Tibial artery (tissue), 4 donors: ENCODE measurements at places on chromosomes 1 and 21.

GRCh38 chr1:8976338-8976737 is 30.7 kb downstream of the CA6 start:
- peak; percentile 9 for DNase-seq

DNA sequence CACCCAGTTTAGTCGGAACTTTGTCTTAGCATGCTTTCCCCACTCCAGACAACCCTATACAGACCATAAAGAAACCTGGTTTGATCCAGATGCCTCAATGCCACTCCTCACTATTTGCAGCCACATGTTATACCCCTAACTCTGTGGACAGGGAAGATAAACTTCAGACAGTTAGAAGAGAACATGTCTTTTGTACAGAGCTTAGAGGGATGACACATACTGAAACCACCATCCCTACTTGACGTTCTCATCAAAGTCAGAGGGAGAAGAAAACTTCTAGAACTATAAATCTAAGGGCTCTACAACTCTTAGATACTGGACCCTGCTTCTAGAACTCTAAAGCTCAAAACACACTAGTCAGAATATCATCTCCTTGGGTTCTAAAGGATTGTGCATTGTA is 3.7 kb downstream of the SYT6 start:
- no peak for DNase-seq

GRCh38 chr1:119375366-119375765 is 6.8 kb downstream of the HAO2 start:
- no peak for DNase-seq

DNA sequence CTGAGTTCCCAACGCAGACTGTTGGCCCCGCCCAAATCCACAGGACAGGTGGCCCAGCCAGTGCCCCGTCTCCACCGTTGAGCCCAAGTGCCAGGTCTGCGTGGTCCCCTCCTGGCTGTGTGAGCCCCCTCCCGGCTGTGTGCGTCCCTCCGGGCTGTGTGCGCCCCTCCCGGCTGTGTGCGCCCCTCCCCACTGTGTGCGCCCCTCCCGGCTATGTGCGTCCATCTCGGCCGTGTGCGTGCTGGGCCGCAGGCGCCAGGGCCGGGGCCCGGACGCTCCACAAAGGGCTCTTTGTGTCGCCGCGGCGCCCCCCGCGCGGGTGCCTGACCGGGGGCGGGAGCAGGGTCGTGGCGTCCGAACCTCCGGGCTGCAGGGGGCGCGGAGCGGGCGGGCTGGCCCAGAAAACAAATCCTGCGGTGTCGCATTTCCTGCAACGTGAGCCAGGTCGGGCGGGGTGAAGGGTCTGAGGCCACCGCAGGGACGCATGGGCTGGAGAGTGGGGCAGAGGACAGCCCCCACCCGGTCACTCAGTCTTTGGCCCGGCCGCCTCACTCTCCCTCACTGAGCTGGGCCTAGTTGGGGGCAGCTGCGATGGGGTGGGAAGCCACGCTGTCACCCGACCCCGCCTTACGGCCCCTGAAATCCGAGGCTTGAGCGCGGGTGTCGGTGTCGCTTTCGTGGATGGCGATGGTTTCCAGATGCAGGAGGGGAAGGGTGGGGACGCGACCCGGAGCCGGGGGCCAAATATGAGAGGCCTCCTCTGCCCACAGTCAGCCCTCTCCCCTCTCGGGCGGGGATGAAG is 18.8 kb downstream of the TNFRSF25 start:
- DNase-seq = no peak

GRCh38 chr21:37041706-37042271 is 31.1 kb downstream of the PIGP start:
- no peak for DNase-seq

DNA sequence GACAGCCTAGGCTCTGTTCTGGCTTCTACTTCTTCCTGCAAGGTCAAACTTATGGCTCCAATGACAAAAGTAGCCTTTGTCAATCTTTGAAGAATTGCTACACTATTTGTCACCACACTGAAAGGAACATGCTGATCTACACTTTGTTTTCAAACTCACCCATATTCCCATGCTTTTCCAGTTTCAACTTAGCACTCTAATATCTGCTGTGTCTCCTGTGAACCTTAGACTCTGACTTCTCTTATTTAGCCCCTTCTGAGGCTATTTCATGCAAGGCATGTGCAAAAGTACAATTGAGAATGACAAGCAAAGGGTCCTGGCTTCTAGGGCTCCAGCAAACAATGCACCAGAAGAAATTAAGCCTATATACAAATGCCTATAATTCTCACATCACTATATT is 374.9 kb downstream of the VAV3 start:
- no peak for DNase-seq

GRCh38 chr1:8797216-8797615 is 20.2 kb downstream of the RERE start:
- DNase-seq = no peak

GRCh38 chr1:168792592-168793125 is 63.7 kb upstream of the DPT start:
- DNase-seq = no peak

DNA sequence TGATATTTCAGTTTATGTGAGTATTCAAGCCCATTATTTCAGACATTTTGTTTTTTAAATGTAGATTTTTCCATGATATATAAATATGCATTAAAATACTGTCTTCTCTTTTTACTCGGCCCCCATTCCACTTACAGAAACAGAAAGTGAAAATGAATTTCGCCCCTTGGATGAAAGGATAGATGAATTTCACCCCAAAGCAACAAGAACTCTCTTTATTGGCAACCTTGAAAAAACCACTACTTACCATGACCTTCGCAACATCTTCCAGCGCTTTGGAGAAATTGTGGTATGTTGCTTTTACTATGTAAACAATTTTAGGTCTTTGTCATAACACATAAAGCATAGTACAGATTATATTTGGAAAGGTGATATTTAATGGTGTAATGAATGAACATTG is 59.9 kb downstream of the ZBTB17 start:
- no peak for DNase-seq

- no peak for DNase-seq
Observed at GRCh38 chr1:154485910-154486496, 16.0 kb upstream of the TDRD10 start.

DNA sequence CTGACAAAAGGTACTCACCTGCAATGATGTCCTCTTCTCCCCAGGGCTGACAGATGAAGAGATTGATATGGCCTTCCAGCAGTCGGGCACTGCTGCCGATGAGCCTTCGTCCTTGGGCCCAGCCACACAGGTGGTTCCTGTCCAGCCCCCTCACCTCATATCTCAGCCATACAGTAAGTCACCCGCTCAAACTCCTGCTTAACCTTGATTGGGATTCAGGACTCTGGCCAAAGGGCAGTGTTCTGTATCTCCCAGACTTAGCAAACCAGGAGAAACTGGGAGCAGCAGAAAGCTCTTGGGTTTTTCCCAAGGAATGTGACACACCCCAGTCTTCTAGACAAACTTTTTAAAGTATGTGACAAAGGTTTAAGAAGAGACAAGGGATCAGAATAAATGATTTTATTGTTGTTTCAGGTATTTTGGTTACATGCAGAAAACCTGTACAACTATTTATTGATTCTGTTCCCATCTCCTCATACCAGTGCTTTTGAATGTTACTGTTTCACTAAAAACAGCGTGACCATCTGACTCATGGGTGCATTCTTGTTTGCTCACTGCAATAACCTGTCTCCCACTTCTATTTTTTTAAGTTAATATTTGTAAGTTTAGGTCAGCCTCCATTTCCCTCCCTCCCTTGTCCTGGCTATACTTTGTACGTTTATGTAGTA is 124.6 kb downstream of the PEX14 start:
- DNase-seq = no peak

GRCh38 chr1:44254392-44254910 is 41.2 kb downstream of the DMAP1 start:
- DNase-seq = no peak

GRCh38 chr1:66176012-66176715 is 357.8 kb upstream of the SGIP1 start:
- no peak for DNase-seq

- DNase-seq = no peak
Observed at GRCh38 chr1:61071205-61072130, 10.9 kb upstream of the NFIA start.

- DNase-seq = no peak
Observed at GRCh38 chr21:29053011-29053553, 20.4 kb downstream of the CCT8 start.

- no peak for DNase-seq
Observed at GRCh38 chr1:54172614-54173599, 20.1 kb upstream of the CDCP2 start.
